Activated CD8-positive, alpha-beta memory T cell treated with anti-CD3 and anti-CD28 coated beads for 24 hours (primary cell): ENCODE measurements at places on chromosomes 7 and 10.

- DNase-seq: no peak
Measured at GRCh38 chr7:116324582-116324981, 114.2 kb downstream of the TES start.

DNA sequence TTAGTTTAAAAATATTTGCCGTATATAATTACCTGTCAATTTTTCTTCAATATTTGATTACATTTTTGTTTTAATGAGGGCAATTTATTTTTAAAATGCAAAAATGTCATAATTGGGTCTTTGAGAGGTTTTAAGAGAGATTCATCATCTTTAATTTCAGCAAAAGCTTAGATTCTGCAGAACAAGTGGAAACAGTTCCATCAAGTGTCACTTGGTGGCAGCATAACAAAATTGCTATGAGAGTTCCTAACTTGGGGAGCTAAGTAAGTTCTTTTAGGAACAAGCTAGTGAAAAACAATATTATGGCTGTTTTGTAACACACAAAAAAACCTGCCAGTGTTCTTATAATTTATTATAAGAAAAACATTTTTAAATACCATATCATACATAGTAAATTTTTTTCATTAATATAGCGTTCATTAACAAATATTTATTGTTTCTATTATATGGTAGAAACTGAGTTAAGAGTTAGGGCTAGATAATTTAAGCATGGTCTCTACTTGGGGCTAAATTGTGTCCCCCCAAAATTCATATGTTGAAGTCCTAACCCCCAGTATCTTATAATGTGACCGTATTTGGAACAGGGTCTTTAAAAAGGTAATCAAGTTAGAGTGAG is 155.2 kb downstream of the MAGI2 start:
- DNase-seq: no peak

DNA sequence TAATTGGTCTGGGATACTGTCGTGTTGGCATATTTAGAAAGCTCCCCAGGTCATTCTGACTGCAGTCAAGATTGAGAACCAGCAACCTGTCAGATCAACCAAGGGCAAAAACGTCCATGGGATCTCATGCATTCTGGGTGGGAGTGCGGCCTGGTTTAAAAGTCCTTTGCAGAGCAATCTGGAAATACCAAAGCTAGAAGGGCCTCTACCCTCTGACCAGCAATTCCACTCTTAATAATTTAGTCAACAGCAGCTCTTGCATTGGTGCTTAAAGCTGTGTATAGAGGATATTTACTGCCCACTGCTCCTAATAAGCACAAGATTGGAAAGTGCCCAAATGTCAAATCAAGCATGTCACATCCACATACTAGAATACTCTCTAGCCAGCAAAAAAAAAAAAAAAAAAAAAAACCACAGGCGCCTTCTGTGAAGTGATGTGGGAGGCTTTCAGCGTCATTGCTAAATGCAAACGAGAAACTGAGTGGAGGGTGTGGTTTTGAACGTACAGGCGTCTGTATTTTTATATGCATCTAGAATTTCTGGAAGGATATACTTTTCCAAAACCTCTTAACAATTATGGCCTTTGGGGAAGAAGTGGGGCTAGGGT is 44.8 kb upstream of the HSPA12A start:
- DNase-seq: no peak

DNA sequence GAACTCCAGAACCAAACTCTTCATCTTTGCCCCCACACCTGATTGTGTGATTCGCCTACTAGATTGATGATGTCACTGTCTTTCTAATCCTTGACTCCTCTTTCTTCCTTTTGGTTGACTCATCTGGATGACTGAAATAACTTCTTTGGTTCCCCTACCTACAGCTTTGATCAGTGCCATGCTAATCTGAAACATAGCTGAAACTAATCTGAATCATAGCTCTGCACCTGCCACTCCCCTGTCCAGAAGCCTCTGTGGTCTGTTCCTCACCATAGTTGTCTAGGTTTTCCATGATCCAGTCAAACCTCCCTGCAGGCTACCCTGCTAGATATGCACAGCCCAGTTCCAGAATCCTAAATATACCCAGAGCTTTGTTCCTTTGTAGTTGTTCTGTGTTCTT is 51.9 kb downstream of the ZNF365 start:
- DNase-seq: peak; percentile 60

GRCh38 chr10:129810-130209 is 5.4 kb upstream of the ZMYND11 start:
- DNase-seq: no peak

DNA sequence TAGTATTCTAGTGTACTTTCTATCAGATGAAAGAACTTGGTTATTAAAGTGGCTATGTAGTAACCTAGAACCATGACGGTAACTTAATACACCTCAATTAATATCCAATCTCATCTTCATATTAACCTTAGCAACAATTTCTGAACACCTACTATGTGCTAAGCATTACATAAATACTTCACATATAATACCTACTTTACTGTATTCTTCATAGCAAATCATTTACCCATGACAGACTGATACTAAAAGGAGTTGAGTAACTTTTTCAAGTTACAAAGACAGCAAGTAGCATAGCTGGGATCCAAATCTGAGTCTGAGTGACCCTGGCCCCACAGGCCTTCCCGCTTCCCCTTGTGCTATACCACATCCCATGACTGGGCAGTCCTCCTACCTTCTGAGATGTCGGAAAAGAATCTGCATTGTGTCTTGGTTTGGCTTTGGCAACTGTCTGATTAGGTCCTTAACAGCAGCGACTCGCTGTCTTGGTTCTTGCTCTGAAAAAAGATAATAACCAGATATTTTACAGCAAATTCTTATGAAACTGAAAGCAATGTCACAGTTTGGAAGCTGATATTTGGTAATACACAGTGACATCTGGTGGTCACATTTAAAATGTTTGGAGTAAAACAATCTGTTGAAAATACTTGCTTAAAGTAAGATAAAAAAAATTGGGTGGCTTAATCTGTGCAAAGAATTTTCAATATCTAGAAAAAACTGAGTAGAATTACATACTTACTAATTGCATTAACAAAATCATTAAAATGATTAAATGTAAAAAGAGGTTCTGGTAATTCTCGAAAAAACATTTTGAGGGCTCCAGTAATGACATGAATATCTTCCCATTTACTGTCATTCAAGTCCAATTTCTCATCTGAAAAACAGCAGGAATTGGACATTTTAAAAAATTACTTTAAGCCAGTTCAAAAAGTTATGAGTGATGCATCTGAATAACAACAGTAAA is 120.1 kb downstream of the ARHGAP12 start:
- peak; percentile 64 for DNase-seq

- no peak for DNase-seq
Measured at GRCh38 chr7:128928882-128929788, 8.6 kb upstream of the IRF5 start.
